Activated gamma-delta T cell treated with Interleukin-2 at 50 U/mL for 16 hours (primary cell): ENCODE measurements at places on chromosomes 2 and 18.

DNA sequence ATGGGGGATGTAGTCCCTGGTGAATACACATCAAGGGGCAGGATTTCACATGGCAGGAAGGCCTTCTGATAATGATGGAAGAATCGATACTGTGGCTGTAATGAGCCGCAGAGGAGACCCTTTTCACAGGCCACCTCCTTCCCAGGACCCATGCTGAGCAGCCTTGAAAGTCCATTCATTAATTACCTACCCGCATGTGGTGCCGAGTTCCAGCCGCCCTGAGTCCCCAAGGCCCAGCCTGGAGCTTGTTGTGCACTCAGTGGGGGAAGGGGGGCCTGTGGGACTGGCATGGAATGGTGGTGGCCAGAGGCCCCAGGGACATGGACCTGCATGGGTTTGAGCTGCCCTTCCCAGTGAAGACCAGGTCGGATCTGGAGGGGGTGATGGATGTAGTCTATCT, 25.5 kb downstream of the ASB18 start:
- no peak for DNase-seq

DNA sequence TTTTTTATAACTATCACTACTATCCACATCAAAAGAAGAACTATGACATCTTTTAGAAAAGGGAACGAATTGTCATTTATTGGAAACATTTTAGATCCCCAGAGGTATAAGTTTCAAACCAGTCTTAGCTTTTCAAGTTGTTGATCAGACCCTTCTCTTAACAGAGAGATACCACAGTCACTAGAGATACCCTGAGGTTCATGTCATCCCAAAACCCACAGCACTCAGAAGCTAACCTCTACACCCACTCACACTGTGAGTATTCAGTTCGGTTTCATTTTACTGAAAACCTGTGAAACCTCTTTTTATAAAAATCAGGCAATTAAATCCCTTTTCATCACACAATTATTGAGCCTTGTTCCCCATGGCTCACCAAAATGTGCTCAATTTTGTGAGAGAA, 156.2 kb downstream of the DTNA start:
- DNase-seq, result no peak

DNA sequence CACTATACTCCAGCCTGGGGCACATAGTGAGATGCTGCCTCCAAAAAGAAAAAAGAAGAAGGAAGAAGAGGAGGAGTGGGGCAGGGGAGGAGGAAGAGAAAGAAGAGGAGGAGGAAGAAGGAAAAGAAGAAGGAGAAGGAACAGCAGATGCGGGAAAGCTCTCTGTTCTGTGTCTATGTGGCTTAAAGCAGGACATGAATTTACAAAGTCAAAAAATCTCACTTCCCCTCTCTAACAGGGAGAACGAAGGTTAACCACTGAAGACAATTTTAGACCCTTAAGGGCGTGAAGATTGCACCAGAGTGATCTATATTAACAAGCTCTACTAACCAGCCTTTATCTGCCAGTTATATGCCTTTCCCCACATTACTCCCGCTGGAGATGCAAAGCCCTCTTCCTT, 258.9 kb downstream of the METTL4 start:
- no peak for DNase-seq

- DNase-seq, result no peak
These were observed 60.4 kb downstream of the CIB4 start for GRCh38 chr2:26580751-26581150.

DNA sequence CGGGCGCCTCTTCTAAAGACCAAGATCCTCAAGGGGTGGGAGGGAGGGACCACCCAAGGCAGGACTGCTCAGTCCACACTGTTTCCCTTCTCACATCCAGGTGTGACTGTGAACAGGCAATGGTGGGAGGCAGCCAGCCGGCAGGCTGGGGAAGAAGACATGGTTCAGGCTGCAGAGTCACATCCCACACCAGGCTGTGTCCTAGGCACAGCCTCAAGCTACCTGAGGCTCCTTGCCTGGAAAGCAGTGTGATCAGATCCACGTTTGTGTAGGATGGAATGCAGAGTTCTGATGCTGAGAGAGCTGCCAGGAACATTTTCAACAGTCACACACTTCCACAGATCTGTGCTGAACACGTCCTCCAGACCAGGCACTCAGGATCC, 16.4 kb downstream of the SLC66A2 start:
- no peak for DNase-seq

DNA sequence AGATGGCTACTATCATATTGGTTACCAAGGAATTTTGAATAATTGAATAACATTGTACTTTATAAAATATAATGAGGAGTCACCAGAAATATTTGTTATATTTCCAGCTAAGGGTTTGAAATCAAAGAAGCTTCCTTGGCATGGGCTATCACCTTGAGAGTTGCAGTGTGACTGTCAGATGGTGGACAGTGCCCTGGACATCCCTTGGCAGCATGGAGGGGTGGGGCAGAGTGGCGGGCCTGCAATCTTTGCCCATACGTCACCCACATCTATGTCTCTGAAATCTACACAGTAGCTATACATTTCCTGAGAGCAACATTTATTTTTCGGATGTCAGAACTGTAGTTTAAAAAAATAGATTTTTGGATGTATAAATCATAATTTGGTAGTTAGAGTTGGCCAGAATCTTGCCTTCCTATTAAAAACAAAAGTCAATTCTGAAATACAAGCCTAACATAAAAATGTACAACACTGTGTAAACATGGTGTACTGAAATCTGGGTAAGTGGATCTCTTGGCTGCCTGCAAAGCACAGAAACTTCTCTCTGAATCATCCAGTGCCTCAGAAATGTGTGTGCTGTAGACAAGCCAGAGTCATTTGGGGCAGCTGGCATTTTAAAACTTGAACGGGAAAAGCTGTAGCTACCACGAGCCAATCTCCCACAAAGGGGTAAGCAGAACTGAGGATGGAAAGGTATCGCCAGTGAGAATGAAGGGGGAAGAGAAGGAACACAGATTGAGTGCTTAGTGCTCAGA, 124.2 kb upstream of the ARHGAP28 start:
- DNase-seq, result no peak

- no peak for DNase-seq
These were observed 19.2 kb downstream of the RMDN2 start for GRCh38 chr2:37944268-37944667.

- no peak for DNase-seq
These were observed 152.8 kb downstream of the DSEL start for GRCh38 chr18:67363694-67364093.

GRCh38 chr2:109168086-109168485, 39.1 kb downstream of the SH3RF3 start:
- DNase-seq, result no peak

- no peak for DNase-seq
These were observed 201.9 kb upstream of the APCDD1 start for GRCh38 chr18:10252494-10252893.

DNA sequence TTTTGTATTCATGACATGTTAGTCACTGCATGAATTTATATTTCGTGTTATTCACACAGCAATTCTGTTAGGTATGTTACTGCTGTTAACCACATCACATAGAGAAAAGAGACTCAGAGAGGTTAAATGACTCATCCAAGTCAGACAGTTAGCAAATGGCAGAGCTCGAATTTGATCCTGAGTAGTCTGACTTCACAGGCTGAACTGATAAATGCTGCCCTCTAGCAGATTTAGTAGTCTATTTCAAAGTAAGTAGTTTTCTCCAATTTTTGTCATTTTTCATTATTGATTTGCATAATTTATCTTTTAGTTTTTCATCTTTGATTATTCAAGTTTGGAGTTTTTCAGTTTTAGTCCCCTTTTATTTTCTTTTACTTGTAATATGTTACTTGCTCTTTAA, 58.3 kb downstream of the WDR7 start:
- peak; percentile 31 for DNase-seq

DNA sequence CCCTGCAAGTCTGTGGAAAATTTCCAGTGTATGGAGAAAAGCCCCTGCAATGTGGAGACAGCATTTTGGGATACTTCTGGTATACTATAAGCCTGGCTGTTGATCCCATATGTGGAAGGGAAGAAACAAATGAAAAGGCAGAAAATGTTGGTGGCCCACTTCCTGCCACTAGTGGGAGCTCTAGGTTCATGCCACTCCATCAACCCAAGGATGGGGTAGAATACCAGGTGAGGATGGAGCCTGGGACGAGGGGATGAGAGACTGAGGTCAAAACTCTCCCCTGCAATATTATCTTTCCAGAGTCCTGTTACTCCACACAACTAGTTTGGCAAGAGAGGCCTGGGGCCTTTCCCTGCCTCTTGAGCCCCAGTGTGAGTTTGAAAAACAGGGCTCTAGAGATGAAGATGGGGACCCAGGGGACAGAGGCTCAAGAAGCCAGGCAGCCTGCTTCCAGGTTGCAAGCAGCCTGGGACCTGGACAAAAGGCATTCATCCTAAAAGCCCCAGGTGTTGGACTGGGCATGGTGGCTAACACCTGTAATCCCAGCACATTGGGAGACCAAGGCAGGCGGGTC, 31.9 kb downstream of the BMP10 start:
- DNase-seq, result no peak

DNA sequence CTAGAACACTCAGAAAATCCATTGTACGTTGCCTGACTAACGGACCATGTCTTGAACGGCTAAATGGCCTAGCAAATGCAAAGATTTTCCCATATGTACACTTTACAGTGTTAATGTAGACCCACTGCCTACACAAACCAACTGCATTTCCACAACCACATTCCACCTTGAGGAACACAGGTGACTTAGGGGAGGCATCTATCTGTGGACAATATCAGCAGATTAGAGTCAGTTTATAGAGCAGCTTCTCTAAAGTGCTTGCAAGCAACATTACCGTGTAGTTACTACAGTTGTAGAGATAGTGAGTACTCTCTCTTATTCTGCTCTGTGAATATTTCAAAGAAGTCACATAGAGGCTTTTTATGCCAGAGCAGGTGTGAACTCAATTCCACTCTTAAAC, 139.6 kb downstream of the TCF4 start:
- no peak for DNase-seq

DNA sequence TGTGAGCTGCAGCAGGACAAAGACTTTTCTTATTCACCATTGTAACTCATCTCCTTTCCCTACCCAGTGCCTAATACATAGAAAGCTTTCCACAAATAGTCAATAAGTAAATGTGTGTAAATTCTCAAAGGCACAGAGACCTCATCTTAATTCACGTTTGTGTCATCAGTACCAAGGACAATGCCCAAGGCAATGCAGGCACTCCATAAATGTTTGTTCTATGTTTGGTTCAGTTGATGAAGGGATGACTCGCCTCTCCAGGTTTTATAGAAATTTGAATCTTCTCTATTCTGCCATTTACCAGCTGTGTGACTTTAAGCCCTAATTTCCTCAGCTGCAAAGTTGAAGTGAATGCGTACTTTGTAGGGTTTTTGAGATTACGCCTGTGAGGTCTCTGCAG, 2.1 kb upstream of the MOGAT1 start:
- DNase-seq, result no peak

GRCh38 chr2:196453613-196454047, 185.9 kb upstream of the CCDC150 start:
- DNase-seq, result peak; percentile 24

- no peak for DNase-seq
These were observed 14.8 kb downstream of the KLHL29 start for GRCh38 chr2:23399674-23400261.

DNA sequence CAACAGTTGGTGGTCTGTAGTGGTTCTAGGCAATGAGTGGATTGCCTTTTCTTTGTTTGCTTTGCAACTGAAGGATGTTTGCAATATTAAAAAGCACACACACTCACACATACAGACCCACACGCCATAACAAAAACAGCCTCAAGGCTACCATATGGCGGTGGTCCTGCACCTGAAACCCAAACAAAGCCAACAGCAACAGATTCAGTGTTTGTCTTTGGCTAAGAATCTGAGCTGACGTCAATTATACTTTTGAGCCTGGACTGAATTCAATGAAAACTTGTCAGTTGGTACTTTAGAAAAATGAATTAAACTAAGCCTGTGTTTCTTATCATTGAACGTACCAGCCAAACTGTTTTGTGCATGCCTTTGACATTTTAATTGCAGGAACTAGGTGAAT, 65.0 kb upstream of the NYAP2 start:
- DNase-seq, result no peak

- no peak for DNase-seq
These were observed 5.7 kb downstream of the GPATCH11 start for GRCh38 chr2:37090019-37090477.

GRCh38 chr18:74524097-74524496, 10.2 kb upstream of the CNDP1 start:
- DNase-seq, result no peak

- no peak for DNase-seq
These were observed 123.3 kb downstream of the CLIP4 start for GRCh38 chr2:29238497-29238896.

GRCh38 chr2:143229952-143230351, 100.7 kb downstream of the ARHGAP15 start:
- no peak for DNase-seq

- no peak for DNase-seq
These were observed 7.1 kb upstream of the CDCA7 start for GRCh38 chr2:173347305-173348168.

DNA sequence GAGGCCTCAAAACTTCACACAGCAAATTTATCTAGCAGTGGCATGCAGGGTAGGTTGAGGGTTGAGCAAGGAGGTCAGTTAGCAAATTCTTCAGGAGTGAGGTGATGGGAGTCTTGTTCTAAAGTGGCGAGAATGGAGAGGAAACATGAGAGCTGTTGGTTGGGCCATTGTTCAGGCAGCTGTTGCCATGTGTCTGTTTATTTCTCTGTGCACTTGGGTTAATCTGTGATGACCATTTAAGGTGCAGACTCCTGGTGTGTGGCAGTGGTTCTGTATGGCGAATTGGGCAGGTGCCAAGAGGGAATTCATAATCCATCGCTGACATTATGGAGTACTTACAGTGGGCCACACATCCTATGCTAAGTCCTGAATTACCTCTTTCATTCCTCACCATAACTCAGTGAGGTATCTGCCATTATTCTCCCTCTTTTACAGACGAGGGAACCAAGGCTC, 30.4 kb downstream of the TMEM178A start:
- DNase-seq, result no peak

- no peak for DNase-seq
These were observed 24.1 kb downstream of the ST8SIA3 start for GRCh38 chr18:57376503-57376902.

DNA sequence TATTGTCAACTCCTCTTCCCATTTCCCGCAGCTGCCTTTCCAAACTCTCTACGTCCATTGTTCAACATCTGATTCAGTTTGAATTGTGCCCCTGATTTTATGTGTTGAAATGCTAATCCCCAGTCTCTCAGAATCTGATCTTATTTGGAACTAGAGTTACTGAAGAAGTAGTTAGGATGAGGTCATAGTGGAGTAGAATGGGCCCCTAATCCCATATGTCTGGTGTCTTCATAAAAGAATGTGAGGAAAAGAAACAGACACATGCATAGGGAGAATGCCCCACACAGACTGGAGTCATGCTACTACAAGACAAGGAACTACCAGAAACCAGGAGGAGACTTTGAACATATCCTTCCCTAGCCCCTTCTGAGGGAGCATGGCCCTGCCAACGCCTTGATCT, 99.2 kb downstream of the LRP1B start:
- no peak for DNase-seq
